ENCODE measurements at places on chromosomes 7 and 10.

DNA sequence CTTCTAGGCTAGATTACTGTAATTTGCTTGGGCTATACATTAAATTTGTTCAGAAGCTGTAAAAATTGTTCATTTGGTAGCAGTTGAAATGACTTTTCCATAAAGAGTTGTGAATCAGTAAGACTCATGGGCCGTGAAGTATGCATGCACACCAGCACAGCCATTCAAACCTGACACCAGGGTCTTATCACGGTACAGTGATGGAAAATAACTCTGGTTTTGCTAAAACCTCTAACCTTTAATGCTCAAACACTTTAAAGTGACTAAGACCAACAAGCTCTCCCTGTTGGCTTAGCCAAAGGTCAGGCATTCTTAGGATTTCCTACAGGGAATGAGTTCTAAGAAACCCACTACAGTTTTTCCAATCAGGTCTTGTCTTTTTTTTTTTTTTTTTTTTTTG, 11.5 kb downstream of the ARL3 start:
- DNase-seq, result no peak

- no peak for DNase-seq
Measured at GRCh38 chr10:94889123-94889522, 49.3 kb upstream of the CYP2C9 start.

DNA sequence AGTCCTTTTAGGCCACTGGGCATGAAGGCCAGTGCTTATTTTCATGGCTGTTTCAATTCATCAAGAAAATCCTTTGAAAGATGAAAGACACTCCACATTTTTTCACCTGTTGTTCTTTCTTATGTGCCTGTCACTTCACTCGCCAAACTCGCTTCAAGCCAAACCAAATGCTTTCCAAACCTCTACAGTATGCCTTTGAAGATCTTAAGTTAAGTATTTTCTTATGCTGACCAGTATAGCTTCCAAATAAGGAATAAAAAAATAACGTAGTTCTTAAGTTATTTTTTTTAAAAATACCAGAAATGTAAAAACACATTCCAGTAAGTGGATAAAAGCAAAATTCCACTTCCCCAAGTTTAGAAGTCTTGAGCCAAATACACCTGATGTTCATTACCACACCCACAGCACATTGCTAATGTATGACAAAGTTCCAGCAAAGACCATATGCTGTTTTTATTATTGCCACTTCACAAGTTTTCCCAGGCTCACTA, 186.1 kb downstream of the MTERF1 start:
- no peak for DNase-seq

- DNase-seq, result no peak
Measured at GRCh38 chr7:140559410-140559809, 80.1 kb upstream of the MKRN1 start.

DNA sequence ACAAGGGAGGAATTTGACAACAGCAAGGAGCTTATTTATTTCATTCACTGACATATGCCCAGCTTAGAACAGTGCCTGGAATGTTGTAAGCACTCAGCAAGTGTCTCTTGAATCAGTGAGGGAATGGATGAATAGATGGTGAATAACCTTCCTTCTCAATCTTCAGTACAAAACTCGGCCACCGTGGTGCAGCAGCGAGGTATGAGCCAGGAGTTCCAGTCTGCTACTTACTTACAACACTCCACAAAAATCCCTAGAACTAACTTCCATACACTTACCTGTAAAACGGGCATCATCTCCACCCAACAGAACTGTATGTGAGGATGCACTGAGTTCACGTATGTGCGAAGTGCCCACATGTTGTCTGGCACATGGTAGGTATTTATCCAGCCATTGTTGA, 237.4 kb downstream of the WDR11 start:
- DNase-seq, result no peak

DNA sequence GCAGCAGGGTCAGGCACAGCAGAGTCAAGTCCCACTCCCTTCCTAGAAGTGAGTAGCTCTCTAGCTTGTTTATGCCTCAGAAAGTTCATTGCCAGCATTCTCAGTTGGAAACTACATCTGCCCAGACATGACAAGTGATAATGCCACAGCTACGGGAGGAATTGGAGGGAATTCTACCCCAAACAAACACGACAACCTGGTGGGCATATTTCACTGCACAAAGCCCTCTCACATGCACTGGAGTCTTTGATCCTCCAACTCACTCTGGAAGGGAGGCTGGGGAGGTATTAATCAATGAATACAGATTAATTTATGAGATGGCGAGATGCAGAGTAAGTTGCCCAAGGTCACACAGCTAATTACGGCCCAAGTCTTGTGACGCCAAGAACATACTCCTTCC, 126.0 kb upstream of the MGMT start:
- no peak for DNase-seq

DNA sequence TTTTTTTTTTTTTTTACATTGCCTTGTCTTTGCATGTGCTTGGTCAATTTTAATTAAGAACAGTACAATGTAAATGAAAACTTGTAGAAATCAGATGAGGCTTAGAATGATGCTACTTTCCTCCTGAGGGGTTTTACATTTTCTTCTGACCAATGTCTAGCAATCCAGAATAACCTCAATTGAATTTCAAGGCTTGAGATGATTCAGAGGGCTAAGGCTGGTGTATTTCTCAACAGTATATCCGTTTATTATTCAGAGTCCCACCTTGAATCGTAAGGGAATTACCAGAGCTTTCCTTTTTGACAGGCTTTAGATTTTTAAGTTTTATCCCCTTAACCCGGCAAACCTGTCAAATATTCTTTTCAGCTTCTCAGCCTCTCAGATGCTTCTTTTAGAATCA, 231.2 kb upstream of the STK17A start:
- DNase-seq, result no peak

- no peak for DNase-seq
Measured at GRCh38 chr7:5279734-5280133, 3.0 kb upstream of the SLC29A4 start.

- no peak for DNase-seq
Measured at GRCh38 chr7:64541438-64542359, 21.2 kb downstream of the ZNF680 start.

GRCh38 chr7:94266238-94266644, 128.5 kb upstream of the COL1A2 start:
- no peak for DNase-seq

- no peak for DNase-seq
Measured at GRCh38 chr7:155706376-155706775, 61.9 kb downstream of the RBM33 start.

- DNase-seq, result no peak
Measured at GRCh38 chr10:86730227-86730626, 26.2 kb upstream of the BMPR1A start.

GRCh38 chr7:43456200-43456599, 126.7 kb upstream of the STK17A start:
- no peak for DNase-seq

DNA sequence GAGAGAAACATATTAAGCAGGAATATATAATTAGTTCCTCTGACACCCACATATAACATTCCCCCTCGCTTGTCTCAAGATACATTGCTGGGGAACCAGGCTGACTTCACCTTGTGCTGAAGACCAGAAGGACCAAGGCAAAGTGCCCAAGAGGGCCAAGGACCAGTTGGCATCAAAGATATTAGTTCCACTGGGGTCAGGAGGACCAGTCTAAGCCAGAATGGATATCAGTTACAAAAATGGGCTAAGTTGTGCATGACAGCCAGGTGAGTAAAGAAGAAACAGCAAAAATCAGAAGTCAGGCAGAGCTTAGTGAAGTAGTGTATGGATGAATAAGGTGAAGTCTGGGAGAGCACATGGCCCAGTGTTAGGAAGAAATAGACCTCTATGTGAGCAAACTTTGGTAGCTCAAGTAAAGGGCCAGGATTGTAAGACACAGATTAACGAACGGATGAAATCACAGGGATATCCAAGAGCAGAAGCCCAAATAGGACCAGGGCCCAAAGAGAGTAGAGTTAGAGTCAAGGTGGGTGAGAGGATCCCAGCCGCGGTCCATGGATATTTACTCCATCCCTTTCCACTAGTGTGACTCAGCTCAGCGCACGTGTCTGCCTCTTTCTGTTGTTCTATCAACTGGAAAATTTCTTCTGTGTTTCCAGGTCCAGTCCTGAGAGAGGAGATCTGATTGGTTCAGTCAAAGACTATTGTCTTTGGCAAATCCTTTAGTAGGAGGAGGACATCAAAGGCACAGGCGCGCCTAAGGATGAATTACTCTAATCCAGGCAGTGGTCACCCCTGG, 5.0 kb downstream of the CALD1 start:
- DNase-seq, result no peak

GRCh38 chr7:93964813-93965212, 39.3 kb downstream of the BET1 start:
- no peak for DNase-seq

All from stimulated activated CD8-positive, alpha-beta memory T cell treated with anti-CD3 and anti-CD28 coated beads, Interleukin-4, amount 100 ng/mL, for 1 hour (primary cell).